ENCODE measurements at places on chromosomes 6 and 20.
A peak's percentile ranks its signal among the peaks of the same experiment; 100 is the strongest.

DNA sequence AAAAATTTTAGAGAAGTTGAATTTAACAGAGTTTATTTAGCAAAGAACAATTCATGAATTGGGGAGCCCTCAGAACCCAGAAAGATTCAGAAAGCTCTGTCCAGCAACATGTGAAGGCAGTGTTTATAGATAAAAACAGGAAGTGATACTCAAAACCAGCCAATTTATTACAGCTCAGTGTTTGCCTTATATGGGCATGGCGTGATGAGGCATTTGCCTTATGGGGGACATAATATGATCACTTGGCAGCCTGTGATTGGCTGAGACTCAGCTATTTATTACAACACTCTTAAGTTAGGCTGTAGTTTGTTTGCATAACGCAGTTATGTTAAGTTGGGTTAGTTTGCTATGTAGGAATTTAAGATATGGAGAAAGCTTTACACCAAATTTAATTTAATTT is 11.5 kb downstream of the HLA-DPA1 start:
- peak; percentile 65 for DNase-seq

DNA sequence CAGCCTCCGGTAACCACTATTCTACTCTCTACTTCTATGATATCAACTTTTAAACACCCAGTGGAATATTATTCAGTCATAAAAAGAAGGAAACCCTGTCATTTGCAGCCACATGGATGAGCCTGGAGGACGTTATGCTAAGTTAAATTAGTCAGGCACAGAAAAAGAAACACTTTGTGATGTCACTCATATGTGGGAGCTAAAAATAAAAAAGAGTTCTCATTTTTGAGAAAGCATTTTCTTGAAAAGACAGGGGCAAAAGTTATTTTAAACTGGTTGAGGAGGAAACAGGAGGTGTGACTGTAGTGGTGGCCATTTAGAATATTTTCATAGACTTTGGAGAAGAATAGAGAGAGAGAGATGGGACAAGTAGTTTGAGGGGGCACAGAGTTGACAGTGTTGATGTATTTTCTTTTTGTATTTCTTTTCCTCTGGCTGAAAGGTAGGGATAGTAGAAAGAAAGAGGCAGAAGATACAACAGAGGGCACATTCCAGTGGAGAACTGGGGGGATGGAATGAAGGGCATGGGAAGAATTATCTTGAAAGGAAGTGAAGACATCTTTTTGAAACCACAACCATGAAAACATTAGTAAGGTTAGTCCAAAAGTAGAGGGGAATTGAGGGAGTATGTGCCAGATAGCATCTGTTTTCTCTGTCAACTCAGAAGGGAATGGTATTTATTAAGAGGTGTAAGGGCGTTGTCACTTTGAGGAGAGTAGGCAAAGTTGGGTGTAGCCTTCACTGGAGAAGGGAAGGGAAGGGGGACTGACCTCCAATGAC is 181.3 kb upstream of the GMDS start:
- DNase-seq: no peak

GRCh38 chr20:52975803-52976531 is 3.8 kb downstream of the TSHZ2 start:
- DNase-seq: no peak

DNA sequence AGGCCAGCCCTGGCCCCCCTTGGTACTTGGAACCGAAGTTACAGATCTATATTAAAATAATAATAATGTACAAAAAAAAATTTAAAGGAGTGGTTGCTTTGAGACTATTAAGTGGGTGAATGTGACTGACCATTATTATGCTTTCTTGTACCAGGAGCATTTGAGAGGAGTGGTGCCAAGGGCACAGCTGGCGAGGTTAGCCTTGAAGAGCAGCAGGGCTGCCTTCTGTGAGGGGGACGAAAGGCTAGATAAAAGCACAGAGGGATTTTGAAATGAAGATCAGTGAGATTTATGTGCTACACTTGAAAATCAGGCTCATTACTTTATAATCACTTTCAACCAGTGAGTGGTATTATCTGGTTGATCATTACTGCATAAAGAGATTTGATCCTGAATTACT is 48.6 kb downstream of the FIG4 start:
- DNase-seq: no peak

GRCh38 chr20:32354592-32355416 is 3.3 kb upstream of the ASXL1 start:
- DNase-seq: no peak

DNA sequence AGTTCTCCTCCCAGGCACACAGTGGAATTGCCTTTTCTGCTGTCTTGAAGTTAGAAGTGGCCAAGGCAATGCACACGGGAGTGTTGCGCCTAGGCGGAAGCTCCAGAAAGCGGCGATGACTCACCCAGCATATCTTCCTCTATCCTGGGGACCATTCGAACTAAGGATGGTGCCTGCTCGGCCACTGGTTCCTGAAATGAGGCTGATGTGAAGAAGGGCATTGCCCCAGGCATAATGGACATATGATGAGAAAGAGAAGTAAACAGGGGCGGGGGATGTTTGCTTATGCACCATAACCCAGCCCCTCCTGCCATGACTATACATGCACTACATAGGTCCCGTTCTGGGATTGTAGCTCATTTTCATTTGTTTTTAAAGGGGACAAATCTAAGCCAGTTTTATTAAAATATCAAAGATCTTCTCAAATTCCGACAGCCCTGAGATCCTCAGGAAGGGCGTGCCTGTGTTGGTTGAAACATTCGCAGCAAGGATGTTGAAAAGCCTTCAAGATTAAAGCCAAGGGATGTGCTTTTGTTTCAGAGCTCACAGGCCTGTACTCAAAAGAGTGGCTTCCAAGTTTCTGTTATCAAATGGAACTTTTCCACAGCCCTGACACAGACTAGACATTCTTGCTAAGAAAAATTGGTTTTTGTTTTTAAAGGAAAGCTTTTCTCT is 218.5 kb downstream of the LY86 start:
- DNase-seq: peak; percentile 77

- DNase-seq: no peak
These were observed 42.7 kb upstream of the GCNT2 start for GRCh38 chr6:10478187-10479040.
